ENCODE measurements at places on chromosomes 6 and 20. TPM values are rescaled to one million over a fixed set of nuclear protein-coding genes. Genes with fewer than 3 reads are reported as not detected.

DNA sequence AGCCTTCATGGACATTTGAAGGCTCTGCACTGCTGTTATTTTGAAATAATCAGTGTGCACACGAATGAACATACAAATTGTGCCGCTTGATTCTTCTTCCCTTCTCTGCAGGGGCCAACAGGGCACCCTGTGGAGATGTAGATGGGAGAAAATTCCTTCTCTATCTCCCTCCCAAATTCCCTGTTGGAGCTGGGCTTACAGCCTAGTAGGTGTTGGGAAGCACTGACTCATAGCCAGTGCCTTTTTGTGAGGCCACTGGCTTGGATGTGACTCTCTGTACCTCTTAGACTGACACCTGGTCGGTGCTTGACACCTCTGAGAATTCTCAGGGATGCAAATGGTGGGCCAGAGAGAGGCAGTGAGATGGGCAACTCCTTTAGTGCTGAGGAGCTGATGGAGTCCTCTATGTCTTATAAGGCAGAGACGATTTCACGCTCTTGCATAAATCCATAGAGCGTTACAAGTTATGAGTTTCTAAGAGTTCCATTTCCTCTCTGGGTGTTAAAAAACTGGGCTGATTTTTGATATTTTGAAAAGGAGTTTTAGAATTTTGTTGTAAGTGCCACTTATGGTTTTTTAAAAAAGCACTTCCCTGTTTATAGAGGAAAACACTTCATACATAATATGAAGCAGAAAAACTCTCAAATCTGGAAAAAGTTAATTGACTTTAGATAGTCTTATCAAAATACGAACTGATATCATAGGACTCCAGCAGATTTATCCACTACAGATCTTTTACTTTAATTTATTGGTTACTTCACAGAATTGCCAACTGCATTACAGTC lies 89.8 kb upstream of the MAP3K7 start:
- DNase-seq, result peak; percentile 94
- H3K27ac ChIP-seq, result no peak overlapping the region
- peak overlapping the region; percentile 58 for H3K4me3 ChIP-seq
- H3K4me1 ChIP-seq, result peaks cover 24% of the 10 kb centered on the region
- no peaks in the 10 kb centered on the region for H3K36me3 ChIP-seq

DNA sequence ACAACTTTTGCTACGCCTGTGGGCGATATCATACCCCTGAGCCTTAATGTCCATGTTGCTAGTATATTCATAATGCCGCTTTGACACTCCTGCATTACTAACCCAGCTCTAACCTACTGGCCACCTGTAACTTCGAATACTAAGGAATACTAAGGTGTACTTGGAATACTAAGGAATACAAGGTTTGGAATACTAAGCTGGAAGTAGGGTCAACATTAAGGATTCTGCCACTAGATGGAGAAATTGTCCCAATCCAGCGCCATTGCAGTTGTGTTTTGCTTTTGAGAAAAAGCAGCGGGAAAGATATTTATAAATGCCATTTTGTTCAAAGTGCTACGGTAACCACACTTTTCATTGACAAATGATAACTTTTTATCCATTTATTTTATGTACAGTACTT lies 10.7 kb downstream of the TBXT start:
- no peak overlapping the region for H3K4me3 ChIP-seq
- no peaks in the 10 kb centered on the region for H3K27me3 ChIP-seq
- H3K27ac ChIP-seq, result no peak overlapping the region
- H3K4me1 ChIP-seq, result no peaks in the 10 kb centered on the region

- no peaks in the 10 kb centered on the region for H3K27me3 ChIP-seq
- H3K27ac ChIP-seq, result no peak overlapping the region
- H3K4me3 ChIP-seq, result no peak overlapping the region
- no peaks in the 10 kb centered on the region for H3K36me3 ChIP-seq
Measured at GRCh38 chr6:71724456-71725125, 161.8 kb upstream of the RIMS1 start.

DNA sequence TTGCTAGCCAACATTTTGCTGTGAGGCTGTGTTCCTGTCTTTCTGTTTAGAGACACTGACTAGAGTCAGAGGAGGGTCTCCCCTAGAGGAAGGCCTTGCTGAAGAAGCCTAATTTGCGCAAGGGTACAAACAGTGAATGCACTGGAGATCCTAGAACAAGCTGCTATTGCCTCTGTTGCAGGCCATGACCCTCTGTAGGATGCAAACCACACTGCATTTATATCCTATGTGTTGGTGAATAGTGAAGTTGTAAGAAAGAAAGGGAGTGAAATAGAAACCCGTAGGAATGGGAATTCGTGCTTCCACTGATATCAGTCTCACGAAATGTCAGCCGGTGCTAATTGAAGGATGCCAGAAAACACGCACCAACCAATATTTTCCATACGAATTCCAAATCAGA lies 88.2 kb downstream of the GJA1 start:
- no peaks in the 10 kb centered on the region for H3K36me3 ChIP-seq
- H3K4me1 ChIP-seq, result peaks cover 11% of the 10 kb centered on the region
- peak overlapping the region; percentile 1 for H3K27ac ChIP-seq
- H3K27me3 ChIP-seq, result no peaks in the 10 kb centered on the region

The PTPRK gene
- 51.3 TPM for total RNA-seq

All from endodermal cell (in vitro differentiated cells).